HS-5 (cell line): ENCODE measurements at places on chromosomes 11 and 22.

DNA sequence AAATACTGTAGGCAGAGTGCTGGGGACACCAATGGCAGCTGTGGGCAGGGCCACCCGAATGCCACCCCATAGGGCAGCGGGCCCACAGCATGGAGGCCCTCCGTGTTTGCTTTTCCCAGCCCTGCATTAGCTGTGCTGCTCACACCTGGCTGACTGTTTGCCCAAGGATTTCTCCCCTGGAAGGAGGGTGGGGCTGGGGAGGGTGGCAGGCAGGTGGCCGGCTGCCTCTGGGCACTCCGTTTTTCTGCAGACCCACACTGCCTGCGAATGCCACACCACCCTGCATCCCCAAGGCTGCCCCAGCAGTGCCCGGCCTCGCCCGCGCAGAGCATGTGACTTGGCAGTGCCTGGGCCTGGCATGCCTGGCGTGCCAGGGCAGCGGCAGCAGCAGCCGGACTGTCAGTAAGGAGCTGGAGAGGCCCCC, 19.6 kb downstream of the DAGLA start:
- no peak for DNase-seq

DNA sequence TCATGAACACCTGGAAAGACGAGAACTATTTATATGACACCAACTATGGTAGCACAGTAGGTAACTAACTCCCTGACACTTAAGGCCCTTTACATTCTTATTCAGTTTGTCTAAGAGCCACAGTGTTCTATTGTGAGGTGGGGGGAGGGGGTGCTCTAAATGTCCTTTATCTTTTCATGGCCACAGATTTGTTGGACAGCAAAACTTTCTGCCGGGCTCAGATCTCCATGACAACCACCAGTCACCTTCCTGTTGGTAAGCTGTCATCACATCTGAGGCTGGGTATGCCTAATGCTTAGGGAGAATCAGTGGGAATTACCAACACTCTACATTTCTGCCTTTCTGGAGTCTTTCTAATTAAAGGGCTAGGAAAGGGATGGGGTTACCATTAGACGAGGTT, 30.7 kb downstream of the EHF start:
- no peak for DNase-seq

DNA sequence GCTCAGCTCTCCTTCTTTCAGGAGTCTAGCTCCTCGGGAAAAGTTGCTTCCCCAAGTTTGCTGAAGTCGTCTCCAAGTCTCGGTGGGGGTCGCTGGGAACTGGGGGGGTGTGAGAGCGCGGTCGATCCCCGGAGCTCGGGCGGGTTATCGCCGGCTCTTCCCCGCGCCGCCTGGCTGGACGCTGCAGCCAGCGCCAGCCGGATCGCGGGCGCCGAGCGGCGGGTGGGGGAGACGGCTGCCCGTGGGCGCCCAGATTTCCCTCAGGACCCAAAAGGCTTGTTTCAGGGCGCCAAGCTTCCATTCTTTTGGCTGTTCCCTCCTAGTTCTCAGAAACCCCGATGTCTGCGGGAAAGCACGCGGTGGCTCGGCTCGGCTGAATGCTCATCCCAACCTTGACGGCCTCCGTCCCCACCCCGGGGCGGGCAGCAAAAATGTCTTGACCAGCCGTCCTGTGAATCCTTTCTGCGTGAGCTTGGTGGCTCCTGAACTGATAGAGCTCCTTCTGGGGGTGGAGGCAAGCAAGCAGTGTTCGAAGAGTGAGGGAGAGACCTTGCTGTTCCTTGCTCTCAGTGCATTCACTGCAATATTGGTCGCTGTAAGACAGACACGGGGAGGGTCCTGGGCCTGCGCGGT, 1.7 kb downstream of the ZBTB16 start:
- no peak for DNase-seq

DNA sequence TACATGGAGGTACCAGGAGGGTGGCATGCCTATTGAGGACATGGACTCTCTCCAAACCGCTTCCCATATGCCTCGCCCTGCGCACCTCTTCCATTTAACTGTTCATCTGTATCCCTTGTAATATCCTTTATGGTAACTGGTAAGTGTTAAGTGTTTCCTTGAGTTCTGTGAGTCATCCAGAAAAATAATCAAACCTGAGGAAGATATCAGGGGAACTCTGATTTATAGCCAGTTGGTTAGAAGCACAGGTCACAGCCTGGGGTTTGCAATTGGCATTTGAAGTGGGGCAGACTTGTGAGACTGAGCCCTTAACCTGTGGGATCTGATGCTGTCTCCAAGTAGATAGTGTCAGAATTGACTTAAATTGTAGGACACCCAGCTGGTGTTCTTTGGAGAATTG, 27.6 kb upstream of the CAT start:
- DNase-seq = no peak

DNA sequence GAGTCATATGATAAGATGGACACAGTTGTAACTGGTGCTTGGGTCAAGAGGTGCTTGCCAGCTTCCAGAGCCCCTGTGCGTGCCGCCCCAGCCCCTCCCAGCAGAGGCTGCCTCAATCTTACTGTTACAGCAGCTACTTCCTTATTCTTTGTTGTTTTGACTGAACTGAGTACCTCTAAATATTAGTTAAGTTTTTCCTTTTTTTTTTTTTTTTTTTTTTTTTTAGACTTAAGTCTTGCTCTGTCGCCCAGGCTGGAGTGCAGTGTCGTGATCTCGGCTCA, 8.8 kb downstream of the ZBED4 start:
- DNase-seq = no peak

DNA sequence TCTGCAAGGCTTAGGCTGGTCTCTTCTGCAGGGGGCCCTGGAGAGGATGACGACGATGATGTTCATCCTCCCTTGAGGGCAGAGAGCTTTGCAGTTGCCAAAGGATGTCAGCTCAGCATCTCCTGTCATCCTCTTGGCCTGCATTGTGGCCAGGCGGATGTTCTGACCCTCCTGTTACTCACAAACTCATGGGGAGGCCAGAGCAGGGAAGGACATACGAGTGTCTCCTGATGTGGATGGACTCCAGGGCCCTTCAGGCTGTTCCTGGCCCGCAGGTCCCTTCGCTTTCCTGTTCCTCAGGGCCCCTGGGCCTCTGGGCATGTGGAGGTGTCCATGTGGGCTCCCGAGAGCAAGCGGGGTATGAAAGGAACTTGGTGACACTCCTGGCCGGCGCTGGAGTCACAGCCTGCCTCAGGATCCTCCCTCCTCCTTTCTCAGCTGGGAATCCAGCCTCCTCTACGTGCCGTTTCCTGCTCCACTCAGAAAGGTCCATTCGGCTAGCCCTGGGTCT, 8.5 kb downstream of the ADORA2A start:
- peak; percentile 41 for DNase-seq

- no peak for DNase-seq
Measured at GRCh38 chr11:116929414-116930090, 92.1 kb upstream of the APOA1 start.

DNA sequence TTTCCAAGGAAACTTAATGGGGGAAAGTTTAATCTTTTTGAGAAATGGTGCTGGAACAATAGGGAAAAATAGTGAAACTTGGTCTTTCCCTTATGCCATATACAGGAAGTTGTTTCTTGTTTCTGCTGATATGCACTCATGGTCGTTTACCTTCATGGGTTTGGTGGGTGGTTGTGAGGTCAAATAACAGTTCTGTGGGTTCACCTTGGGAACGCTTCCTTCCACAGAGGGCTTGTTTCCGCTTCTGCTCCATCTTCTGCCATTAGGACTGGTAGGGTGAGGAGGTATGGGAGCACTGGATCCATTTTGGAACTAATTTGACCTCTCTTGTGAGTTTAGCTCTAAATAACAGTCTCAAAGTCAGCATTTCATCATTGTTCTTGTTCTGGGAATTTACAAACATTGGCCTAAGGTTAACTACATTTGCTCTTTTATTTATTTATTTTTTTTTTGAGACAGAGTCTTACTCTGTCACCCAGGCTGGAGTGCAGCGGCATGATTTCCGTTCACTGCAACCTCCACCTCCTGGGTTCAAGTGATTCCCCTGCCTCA, 17.6 kb upstream of the RELA start:
- DNase-seq = no peak

DNA sequence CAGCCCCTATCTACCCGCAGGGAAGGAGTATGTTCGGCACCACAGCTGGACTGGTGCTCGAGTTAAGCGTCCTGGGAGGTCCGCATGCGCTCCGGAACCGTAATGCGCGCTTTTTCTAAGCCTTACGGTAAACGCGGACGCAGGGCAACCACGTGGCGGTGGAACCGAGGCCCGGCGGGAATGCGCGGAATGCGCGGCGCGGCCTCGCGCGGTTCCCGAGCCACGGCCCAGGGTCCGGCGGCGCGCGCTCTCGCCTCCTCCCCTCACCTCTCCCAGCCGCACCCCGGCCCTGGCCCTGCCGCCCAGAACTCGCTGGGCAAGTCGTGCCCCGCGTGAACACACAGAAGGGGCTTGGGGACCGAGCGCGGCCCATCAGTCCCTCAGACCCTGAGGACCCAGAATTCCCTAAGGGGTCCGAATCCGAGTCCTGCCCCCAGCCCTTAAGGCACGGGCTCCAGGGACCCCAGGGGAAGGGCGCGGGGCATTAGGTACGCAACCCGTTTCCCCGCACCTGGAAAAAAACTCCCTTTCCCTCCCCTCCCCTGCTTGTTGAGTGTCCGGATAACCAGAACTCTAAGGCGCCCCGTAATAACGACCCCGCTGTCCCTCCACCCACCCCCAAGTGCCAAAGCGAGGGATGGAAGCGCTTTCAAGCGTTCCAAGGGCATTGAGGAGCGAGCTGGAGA, 4.3 kb upstream of the CCND1 start:
- peak; percentile 84 for DNase-seq

DNA sequence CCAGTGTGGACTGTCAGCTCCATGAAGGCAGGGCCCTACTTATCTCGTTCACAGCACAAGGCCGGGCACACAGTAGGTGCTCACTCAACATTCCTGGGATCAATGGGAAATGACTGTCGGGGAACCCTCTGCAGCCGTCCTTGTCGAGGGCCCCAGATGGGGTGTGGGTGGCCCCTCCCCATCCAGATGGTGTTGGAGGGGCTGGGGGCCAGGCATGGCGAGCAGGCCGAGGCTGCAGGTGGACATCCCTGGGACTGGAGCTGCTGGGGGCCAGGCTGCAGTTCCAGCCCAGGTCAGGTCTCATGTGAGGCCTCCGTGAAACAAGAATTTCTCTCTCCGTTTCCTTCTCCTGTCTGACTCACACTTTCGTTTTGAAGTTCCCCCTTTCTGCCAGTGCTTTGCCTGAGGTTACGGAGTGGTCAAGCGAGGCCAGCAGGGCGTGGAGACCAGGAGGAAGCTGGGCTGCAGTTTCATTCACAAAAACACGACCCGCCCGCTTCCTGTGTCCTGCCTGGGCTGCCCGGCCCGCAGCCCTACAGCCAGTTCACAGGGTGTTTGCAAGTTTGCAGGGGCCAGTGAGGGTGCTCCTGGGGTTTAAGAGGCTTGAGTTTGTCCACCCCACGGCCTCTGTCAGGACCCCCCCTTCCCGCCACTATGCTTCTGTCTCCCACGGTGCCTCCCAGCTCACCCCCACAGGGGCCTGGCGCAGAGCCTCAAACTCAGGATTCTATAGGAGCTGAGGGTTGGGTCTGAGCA, 4.5 kb downstream of the MYEOV start:
- peak; percentile 80 for DNase-seq

DNA sequence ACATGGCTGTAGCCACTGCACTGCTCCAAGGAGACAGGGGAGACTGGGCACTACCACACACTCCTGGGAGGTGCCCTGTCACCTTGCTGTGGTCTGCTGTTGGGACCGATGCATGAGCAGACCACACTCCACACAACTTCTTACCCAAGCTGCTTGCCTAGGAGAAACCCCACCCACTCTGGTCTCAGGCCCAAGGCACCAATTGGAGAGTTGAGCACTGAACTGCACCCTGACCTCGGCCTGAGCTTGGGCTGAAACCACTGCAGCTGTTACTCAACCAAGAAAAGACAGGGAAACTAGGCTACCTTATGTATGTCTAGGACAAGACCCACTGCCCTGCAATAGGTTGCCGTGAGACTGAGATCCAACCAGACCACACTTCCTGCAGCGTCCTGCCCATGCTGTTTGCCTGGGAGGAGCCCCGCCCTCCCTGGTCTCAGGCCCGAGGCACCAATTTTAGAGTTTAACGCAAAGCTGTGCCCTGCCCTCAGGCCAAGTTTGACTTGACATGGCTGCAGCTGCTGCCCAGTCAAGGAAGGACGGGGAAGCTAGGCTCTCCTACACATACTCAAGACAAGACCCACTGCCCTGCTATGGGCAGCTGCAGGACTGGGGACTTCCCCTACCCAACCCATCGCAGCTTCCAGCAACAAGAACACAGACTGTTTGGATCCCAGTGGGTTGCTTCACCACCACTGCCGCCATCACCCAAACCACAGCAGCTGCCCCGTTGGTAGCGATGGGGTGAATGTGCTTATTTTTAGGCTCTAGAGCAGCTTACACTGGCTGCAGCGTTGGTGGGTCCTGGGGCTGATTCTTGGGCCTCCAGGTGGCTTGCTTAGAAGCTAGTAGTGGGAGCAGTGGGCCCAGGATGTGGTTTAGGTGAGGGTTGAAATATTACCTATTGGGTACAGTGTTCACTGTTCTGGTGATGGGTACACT, 66.8 kb downstream of the BRD1 start:
- no peak for DNase-seq

- no peak for DNase-seq
Measured at GRCh38 chr11:118448294-118448693, 12.0 kb downstream of the KMT2A start.

DNA sequence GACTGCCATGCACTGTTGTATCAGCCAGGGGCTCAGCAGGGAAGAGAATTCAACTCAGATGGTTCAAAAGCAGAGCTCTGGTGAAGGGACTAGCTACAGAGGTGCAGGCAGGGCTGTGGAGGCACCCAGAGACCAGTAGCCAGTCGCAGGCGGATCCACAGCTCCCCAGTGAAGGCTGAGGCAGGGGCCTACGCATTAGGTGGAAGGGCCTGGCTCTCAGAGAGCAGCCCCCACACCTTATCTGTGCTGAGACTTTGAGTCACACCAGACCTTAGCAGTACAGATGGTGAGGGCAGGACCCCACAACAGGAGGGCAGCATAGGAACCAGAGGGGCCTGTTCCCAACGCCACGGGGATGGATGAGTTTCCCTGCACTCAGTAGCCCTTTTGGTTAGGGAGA, 189.6 kb downstream of the DSCAML1 start:
- DNase-seq = no peak

DNA sequence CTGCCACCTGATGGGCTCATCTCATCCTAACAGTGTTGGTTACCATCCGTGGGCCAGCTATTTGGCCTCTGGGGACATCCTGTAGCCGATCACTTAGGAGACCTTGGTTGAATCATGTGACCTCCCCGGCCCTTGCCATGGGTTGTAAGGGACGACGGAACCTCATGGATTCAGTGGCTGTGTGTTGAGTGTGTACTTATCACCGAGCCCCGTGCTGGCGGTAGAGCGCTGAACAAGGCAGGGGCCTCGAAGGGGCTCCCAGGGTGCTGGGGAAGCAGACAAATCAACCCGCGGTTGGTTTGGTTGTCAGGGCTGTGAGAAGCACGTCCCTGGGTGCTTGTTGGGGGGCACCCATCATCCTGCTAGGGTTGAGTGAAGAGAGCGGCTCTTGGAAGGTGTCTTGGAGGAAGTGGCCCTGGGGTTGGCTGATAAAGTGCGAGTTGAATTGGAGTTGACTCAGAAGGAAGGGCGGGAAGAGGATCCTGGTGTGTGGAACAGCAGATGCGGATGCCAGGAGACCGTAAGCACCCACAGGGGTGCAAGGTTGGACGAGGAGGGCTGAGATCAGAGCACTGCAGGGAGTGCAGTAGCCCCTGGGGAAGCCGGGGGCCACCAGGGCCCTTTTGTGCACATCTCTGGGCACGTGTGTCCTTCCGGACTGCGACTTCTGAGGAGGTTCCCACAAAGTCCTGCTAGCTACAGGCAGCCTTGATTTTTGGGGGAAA, 53.6 kb downstream of the MPPED1 start:
- DNase-seq = no peak
